ENCODE measurements at places on chromosomes 7 and 10.

DNA sequence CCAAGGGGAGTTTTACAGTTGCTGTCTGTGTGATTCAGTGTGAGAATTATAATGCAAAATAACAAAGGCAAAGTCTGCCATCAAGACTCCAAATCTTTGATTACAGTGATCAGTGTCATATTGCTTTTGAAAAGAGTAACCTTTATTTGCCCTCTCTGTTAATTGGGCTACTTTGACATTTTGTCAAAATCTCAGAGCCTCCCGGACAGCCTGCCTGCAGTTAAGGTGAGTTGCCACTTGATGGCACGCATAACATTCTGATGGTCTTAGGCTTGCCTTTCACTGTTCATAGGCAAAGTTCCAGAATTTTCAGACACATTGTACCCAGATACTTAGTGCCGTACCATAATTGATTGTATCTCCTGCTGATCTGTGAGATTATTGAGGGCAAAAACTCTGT is 253.5 kb downstream of the ABCA13 start:
- DNase-seq, result no peak

DNA sequence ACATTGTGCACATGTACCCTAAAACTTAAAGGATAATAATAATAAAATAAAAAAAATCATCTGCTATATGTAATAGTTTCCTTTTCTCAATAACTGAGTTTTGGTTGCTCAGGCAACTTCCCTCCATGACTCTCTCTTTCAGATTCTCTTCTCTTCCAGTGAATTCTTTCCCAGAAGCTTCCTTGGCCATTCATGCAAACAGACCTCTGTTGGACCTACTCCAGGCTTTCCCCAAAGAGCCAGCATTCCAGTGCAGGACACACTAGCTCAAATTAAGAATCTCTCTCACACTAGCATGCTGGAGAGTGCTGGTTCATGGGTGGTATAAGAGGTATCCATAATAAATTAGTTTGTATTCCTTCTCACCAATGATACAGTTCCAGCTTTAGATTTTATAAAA is 31.0 kb upstream of the ZEB1 start:
- no peak for DNase-seq

DNA sequence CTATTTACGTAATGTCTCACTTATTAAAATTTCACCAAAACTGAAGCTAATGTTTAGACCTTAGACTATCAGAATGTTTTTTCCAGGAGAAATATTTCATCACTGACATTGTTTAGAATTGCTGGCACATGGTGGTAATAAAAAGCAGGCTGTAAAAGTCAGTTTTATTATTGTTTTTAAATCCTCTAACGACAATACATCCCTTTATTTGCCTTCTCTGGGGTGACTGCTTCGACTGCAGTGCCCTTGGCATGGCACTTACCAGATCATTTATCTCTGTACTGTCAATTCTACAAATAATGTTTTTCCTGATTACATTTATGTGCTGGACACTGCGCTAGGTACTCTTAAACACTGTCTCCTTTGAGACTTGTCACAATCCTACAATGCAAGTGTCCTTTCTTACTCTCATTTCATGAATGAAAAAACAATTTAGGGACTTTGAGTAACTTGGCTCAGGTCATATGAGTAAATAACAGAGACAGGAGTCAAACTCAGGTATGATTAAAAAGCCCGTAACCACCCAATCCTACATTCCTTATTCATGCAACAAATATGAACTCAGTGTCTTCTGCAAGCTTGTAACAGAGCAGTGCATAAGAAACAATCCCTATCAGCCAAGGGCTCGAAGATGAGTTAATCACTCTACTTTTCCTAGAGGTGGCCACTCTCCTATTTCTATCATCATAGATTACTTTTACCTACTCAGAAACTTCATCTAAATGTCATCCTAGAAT is 5.6 kb upstream of the ING3 start:
- no peak for DNase-seq

DNA sequence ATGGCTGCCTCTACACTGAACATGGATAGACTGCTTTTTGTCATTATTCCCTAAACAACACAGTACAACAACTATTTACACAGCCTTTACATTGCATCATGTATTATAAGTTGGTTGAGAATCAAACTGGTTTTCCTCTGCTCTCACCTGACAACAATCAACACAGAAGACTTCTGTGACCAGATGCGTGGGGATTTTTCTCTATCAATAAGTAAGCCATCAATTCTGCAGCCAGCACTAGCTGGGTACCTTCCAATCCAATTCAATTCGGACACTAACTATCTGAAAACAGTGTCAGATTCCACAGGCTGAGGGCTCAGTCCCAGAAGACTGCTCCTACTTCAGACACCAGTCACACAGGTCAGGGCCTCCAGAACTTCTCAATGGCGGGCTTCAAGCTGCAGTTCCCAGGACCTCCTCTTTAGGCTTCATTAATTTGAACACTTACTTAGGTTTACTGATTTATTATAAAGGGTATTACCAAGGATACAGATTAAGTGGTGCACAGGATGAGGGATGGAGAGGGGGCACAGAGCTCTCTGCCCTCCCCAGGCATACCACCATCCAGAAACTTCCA is 36.4 kb upstream of the ASL start:
- DNase-seq, result no peak

DNA sequence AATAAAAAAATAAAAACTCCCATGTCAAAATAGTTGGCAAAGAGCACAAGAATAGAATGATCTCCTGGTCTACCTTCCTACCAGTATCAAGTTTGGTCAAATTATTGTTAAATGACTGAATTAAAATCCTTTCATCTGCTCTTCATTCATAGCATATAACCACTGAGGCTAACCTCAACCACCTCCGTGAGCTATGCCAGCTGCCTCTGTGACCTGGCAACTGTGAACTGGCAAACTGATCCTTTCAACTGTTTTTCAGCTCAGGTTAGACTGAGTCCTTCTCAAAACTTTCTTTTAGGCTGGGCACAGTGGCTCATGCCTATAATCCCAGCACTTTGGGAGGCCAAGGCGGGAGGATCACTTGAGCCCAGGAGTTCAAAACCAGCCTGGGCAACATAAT is 36.1 kb downstream of the NUDCD3 start:
- no peak for DNase-seq

GRCh38 chr10:36030516-36030915 is 388.4 kb upstream of the FZD8 start:
- DNase-seq, result no peak

- DNase-seq, result peak; percentile 97
These were observed 286.9 kb downstream of the KCNMA1 start for GRCh38 chr10:77350711-77351119.

- DNase-seq, result no peak
These were observed 25.7 kb upstream of the C1GALT1 start for GRCh38 chr7:7156663-7157062.

- peak; percentile 12 for DNase-seq
These were observed 1.2 kb upstream of the INPP5A start for GRCh38 chr10:132536241-132536876.

DNA sequence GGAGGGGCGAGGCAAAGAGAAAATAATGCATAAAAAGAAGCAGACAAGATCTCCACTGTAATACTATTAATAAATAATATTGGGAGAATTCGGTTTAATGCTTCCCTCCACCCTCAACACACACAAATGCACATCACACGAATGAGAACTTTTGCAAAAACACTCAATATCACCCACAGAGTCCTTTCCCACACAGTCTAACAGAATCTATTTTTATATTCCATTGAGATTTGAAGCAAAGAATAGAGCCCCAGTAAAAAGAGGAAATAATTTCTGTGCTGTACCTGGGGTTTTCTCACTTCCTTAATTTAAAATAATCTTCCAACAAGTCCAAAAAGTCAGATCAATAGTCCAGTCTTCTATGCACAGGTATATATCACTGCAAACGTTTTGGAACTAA is 17.0 kb downstream of the PIK3AP1 start:
- no peak for DNase-seq

DNA sequence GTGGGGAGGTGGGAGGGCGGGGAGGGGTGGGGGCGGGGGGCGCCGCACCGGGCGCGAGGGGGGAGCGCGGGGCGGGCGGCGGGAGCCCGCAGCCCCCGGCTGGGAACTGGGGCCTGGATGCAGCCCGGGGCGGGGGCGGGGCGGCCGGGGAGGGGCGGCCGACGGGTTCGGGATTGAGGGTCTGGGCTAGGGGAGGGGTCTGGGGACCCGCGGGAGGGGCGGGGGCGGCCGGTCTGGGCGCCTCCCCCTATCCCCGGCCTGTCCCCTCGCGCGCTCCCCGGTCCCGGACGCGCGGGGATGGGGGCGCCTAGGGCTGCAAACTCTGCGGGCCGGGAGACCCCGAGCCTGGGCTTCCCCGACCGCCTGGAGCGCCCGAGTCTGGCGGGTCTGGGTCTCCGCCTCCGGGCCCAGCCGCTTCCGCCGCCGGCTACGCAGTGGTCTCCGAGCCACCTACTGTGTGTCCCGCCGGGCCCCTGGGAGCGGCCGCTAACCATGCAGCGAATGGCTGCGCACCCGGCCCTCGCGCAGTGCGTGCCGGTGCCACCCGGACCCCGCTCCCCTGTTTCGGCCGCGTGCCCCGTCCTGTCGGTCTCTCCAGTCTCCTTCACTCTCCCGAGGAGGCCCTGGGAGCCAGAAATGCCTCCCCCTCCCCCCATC is 375 bp upstream of the FGF8 start:
- DNase-seq, result no peak

GRCh38 chr10:79238158-79238520 is 109.1 kb upstream of the PPIF start:
- no peak for DNase-seq

DNA sequence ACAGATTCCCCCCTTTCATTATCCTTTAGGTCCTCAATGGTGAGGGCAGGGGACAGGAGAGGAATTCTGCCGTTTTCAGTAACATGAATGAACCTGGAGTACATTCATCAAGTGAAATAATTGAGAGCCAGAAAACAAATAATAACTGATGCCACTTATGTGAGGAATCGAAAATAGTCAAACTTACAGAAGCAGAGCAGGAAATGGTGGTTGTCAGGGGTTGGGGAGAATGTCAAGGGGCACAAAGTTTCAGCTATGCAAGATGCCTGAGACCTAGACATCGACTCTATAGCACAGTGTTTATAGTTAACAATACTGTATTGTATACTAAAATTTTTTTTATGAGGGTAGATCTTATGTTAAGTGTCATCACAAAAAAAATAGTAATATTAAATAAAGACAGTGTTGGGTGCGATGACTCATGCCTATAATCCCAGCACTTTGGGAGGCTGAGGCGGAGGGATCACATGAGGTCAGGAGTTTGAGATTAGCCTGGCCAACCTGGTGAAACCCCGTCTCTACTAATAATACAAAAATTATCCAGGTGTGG is 1219.8 kb downstream of the GATA3 start:
- DNase-seq, result no peak

- DNase-seq, result no peak
These were observed 161.4 kb downstream of the ELMO1 start for GRCh38 chr7:37287131-37287855.

DNA sequence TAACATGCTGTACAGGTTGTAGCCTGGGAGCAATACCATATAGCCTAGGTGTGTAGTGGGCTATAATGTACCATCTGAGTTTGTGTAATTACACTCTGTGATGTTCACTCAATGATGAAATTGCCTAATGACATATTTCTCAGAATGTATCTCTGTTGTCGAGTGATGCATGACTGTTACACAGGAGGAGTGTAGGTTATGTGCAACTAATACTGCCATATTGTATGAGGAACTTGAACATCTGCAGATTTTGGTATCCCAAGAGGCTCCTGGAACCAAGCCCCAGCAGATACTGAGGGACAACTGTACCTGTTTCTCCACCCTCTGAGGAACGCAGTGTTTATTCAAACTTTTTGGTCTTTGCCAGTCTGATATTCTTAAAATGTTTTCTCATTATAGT is 38.6 kb downstream of the NACAD start:
- DNase-seq, result no peak

DNA sequence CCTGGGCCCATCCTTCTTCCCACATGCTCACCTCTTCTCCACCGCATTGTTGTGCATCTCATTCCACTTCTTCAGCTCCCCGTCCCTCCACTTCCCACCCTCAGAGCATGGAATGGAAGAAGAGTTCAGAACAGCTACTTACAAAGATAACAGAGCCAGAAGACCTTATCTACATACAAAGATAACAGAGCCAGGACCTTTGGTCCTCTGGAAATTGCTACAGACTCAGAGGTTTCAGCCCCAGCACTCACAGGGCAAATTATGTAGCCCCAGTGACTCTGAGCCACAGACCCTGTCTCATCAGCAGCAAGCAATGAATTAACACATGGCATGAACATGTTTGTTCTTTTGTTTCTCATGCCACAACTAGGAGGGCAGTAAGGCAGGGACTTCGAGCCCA is 28.7 kb upstream of the SLC29A3 start:
- DNase-seq, result no peak

DNA sequence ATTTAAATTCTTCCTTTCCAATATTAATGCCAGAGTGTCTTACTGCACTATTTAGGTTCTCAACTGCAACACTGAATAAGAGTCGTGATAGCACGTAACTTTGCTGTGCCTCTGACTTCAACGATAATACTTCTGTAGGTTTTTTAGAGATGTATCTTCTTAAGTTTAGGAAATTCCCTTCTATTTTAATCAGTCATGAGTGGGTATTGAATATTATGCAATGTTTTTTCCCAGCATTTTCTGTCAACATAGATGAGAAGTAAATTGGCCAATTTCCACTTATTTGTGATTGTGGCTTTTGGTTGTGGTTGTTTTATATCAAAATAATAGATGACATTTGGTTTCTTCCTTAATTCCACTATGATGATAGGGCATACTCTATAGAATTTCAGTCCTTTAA is 6.7 kb upstream of the STK17A start:
- no peak for DNase-seq

GRCh38 chr10:6045314-6045848 is 16.8 kb downstream of the IL2RA start:
- no peak for DNase-seq

DNA sequence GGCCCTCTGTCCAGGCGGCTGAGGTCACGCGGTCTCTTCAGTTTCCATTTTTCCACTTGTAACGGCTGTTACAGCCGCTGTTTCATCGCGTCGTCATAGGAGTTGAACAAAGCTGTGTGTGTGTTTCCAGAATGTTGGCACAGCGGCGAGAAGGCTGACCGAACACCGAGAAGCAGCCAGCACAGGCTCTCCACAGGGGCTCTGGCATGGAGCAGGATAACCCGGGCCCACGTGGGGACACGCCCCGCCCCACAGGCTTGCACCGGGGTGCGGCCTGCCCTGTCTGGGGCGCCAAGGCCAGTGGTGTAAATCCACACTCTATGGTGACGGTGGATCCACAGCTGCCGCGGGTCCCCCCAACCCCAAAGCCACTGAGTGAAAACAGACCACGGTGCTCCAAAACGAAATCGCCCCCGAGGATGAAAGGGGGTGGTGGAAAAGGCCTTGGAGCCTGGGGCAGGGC is 448.2 kb downstream of the DNAJB6 start:
- no peak for DNase-seq

GRCh38 chr10:51462076-51462779 is 237.2 kb downstream of the CSTF2T start:
- peak; percentile 24 for DNase-seq

- DNase-seq, result no peak
These were observed 3.0 kb upstream of the GIMAP5 start for GRCh38 chr7:150734254-150734653.
